T-cell (primary cell): ENCODE measurements at places on chromosomes 11 and 22. TPM values are rescaled to one million over a fixed set of nuclear protein-coding genes. Genes with fewer than 3 reads are reported as not detected.

DNA sequence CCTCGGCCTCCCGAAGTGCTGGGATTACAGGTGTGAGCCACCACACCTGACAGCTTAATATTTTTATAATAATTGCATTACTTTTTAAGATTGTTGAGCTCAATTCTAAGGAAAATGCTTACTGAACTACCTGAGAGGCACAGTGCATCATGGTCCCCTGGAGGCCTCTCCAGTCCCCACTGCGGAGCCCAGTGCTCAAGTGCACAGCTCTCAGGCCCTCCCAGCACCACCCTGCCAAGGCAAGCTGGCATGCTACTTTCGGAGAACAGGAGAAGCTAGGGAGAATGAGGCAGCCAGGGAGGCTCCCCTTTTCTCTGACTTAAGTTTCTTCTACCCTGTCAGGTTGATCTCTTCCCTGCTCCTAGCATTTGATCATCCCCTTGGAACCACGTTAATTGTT, 64.2 kb upstream of the CECR2 start:
- DNase-seq, result no peak

DNA sequence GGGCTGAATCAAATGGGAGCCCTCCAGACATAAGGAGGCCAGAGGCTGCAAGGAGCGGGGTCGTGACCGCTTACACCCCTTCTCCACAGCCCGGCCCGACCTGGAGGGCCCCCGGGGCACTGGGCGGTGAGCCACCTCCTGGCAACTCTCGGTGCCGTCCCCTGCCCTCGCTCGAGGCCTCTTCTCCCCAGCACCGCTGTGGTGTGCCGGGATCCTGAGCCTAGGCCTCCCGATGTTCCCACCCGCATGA, 432 bp upstream of the GP1BB start:
- DNase-seq, result no peak

DNA sequence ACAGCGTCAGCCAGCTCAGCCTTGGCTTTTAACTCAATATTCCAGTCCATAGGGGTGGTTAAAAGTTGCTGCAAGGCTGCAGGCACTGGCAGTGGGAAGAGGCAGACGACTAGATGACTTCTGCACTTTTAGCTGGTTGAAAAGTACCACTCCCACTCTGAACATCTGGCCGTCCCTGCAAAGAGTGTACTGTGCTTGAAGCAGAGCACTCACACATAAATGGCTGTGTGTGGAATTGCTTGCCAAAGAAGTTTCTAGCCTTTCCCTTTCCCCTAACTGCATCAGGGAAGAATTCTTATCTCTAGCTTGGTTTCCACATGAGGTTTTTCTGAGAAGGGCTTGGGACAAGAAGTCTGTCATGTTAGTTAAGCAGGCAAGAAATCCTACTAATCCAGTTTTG, 5.1 kb upstream of the PHLDB1 start:
- DNase-seq, result no peak

Gene CAPN1
- total RNA-seq, result 171 TPM

Gene OR51B2
- not detected for total RNA-seq

Gene RBMXL2
- not detected for total RNA-seq

DNA sequence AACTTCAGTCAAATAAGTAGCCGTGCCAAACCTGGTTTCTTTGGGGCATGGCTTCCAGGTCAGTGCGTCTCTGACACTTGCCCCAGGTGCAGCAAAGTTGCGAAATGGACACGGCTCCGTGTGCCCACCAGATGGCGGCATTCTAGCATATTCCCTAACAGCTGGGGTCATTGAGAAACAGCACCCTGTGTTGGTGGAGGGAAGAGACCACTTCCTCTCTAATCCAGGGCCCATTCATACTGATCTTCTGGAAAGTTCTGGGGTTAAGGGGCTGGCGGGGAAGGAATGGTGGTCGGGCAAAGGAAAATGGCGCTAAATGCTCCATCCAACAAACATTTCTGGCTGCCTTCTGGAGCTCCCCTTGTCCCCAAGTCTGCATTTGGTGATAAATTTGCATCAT, 141.2 kb upstream of the TIMP3 start:
- DNase-seq, result peak; percentile 52

- DNase-seq, result no peak
Measured at GRCh38 chr22:48287031-48287430, 1524.6 kb downstream of the TBC1D22A start.

Gene KRTAP5-1
- total RNA-seq, result not detected

Gene CARD18
- not detected for total RNA-seq

- no peak for DNase-seq
Measured at GRCh38 chr11:134764966-134765365, 352.9 kb upstream of the B3GAT1 start.

GRCh38 chr11:46338636-46338987, 8.7 kb upstream of the DGKZ start:
- no peak for DNase-seq

Gene DGCR6L
- 47.0 TPM for total RNA-seq

Gene CLDN5
- 0.85 TPM for total RNA-seq

DNA sequence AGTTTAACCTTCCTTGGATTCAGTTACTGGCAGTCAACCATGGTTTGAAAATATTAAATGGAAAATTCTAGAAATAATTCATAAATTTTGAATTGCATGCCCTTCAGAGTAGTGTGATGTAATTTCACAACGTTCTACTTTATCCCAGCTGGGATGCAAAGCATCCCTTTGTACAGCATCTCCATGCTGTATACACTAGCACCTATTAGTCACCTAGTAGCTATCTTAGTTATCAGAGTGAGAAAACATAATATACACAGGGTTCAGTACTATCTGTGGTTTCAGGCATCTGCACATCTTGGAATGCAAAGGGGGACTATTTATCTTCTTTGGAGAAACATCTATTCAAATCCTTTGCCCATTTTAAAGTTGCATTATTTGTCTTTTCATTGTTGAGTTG, 30.8 kb downstream of the CBL start:
- no peak for DNase-seq

GRCh38 chr11:28384418-28384817, 276.2 kb downstream of the METTL15 start:
- DNase-seq, result no peak

DNA sequence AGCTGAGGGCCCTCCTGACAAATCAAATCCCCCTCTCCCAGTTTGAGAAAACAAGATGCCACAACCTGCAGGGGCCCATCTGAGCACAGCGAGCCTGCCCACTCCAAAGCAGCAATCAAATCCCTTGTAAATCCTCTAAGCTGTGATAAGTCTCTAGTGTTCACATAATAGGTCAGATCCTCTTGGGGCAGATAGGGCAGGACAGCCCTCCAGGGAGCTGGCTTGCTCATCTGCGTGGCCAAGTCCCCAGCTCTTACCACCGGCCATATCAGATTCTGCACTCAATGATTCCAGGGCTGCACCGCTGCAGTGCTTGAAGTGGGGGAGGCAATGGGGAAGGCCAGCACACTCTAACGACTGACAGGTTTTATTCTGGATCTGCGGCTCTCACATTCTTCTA, 29.6 kb upstream of the FLI1 start:
- no peak for DNase-seq

DNA sequence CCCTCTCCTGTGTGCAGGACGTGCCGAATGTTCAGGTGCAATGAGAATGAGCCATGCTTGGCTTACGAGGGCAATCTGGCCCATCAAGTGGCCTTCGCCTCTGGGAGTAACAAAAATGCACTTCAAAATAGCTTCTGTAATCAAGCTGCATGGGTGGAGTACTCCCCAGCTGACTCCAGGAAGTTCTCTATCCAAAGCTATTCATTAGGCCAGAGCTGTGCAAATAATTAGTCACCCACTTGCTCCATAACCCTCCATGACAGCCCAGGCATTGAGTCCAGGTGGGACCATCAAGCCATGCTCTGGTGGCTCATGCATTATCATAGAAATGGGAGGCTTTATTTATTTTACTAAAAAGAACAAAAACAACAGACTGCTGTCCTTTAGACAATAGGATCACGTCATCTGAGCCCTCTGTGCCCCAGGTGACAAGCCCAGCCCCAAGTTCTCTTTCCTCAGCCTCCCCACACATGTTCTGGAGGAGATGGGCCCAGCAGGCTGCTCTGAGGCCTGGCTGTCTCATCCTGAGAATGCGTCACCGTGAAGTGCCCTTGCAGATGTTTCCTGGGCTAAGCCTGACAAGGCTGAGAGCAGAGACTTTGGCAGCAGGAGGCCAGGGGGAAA, 244.7 kb downstream of the ETS1 start:
- peak; percentile 43 for DNase-seq

DNA sequence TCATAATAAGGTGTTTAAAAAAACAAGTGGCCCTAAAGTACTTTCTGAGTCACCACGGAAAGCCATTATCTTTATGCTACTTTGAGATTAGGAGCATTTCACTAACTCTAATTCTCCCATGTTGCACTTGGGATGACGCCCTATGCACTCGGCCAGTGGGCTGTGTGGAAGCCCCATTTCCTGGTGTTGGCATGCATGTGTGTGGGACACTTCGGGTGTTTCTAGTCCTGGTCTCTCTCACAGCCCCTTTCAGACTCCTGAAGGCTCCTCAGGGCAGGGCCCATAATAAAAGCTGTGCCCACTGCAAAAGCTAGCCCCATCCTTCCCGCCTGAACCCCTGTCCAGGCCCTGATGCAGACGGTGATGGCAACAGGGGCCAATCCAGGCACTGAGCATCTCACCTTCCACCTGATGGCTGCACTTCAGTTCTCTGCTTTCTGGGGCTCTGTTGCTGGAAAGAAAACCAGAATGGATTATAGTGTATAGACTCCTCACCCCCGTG, 14.9 kb upstream of the FXYD2 start:
- DNase-seq, result no peak

GRCh38 chr11:17719028-17719937, at the start of gene MYOD1:
TSS of gene MYOD1 (plus strand) at chr11:17719571. CDS start at chr11:17719783, 212 bp downstream.
- no peak for DNase-seq

DNA sequence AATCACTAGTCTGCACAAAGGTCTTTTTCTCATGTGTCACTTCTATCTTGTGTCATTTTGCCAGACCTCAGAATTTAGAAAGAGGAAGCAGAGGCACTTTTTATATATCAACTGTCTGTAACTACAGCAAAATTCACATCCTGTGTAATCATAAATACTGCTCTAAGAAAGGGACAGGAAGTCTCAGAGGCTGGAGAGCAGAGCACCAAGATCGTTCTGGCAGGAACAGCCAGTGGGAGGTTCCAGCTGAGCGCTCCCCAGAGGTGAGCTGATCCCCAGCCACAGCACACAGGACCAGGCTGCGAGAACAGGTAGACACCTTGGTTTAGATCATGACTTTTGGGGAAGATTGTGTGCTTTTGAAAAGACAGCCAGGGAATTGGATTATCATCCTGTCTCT, at the start of gene MS4A7:
TSS of gene MS4A7 (plus strand) at position 179 of the 400 bp plus-strand sequence. CDS start 4,610 bp downstream, outside the sequence.
- DNase-seq, result no peak

DNA sequence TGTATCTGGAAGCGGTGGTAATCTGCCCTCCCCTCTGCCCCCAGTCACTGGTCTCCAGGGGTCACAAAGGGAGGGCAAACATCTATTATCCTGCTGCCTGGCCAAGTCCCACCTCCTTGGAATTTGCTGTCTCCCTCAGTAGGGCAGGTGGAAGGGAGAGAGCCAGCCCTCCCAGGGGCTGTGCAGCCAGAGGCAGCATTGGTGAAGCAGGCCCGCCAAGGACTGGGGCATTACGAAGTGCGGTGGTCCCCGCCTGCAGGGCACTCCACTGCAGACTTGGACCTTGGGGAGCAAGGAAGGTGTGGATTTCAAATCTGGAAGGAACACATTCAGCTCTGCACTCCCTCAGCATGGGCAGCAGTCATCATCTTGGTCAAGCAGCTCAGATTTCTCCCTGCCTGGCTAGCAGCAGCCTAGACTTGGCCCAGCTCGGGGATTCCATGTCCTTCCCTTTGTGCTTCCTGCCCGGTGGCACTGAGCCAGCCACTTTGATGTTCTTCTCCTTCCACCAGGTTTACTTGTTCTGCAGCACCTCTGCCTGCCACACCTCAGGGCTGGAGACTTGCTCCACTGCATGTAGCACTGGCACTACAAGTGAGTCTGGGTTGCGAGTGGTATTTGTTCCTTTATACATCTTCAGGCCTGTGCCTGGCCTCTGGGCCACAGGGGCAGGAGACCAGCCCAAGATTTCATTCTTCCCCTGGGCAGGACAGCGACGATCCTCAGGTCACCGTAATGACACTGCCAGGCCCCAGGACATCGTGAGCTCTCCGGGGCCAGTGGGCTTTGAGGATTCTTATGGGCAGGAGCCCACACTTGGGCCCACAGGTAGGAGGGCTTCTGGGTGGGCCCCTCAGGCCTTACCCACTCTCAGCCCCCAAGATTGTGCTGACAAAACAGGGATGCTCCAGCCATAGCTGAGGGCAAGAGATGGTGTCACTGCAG, 7.4 kb downstream of the ZP1 start:
- DNase-seq, result no peak

Gene OOSP4B
- total RNA-seq, result not detected

GRCh38 chr11:64598797-64599697, 8.0 kb downstream of the SLC22A12 start:
- DNase-seq, result no peak

- peak; percentile 25 for DNase-seq
Measured at GRCh38 chr11:36684840-36685801, 87.1 kb upstream of the RAG2 start.

- no peak for DNase-seq
Measured at GRCh38 chr22:46137218-46137766, 13.0 kb upstream of the PPARA start.

- no peak for DNase-seq
Measured at GRCh38 chr11:84922836-84923235, 704.3 kb downstream of the DLG2 start.

Gene BBOX1
- not detected for total RNA-seq

GRCh38 chr11:73040046-73040445, 102.1 kb downstream of the FCHSD2 start:
- DNase-seq, result no peak

Gene UCP3
- 6.8 TPM for total RNA-seq

DNA sequence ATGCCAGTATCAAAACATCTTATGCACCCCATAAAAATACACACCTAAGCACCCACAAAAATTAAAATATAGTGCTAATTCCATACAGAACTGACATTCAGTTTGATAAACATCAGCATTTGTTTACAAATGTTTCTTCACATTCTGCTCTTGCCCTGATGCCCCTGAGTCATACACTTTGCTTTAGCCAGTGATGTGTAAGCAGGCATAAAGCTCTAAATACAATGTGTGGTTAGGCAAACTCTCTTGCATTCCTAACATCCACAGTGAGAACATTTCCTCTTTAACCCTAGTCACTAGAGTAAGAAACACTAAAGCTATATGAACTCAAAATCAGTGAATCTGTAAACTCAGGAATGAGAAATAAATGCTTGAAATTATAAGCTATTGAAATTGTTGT, 1060.7 kb downstream of the FAM181B start:
- DNase-seq, result no peak

DNA sequence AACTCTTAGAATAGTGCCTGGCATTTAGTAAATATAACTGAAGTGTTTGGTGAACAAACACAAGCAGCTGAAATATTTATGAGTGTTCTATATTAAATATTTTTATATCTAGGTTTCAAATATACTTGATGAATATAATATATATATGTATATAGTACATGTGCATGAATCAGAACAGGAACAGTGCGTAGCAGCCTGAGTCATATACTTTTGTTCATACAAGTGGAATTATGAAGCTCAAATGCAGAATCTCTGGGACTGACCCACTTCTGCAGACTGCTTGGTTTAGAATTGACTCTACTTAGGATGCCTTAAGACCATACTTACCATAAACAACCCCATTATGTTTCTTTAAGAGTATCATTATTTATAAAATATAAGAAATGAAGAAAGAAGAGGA, 997.8 kb upstream of the RAG2 start:
- DNase-seq, result no peak

Gene DEUP1
- total RNA-seq, result not detected

- no peak for DNase-seq
Measured at GRCh38 chr11:47887910-47888569, 39.9 kb upstream of the NUP160 start.

Gene CTSW
- total RNA-seq, result 45.3 TPM
